ENCODE measurements at places on chromosomes 2 and 18. TPM values are rescaled to one million over a fixed set of nuclear protein-coding genes. Genes with fewer than 3 reads are reported as not detected.

Gene HTR2B
- polyA plus RNA-seq = 29.8 TPM

- no peak for DNase-seq
These were observed 165.2 kb downstream of the MREG start for GRCh38 chr2:215848146-215848545.

- no peak for DNase-seq
These were observed 94.8 kb downstream of the ZNF407 start for GRCh38 chr18:74692367-74693013.

DNA sequence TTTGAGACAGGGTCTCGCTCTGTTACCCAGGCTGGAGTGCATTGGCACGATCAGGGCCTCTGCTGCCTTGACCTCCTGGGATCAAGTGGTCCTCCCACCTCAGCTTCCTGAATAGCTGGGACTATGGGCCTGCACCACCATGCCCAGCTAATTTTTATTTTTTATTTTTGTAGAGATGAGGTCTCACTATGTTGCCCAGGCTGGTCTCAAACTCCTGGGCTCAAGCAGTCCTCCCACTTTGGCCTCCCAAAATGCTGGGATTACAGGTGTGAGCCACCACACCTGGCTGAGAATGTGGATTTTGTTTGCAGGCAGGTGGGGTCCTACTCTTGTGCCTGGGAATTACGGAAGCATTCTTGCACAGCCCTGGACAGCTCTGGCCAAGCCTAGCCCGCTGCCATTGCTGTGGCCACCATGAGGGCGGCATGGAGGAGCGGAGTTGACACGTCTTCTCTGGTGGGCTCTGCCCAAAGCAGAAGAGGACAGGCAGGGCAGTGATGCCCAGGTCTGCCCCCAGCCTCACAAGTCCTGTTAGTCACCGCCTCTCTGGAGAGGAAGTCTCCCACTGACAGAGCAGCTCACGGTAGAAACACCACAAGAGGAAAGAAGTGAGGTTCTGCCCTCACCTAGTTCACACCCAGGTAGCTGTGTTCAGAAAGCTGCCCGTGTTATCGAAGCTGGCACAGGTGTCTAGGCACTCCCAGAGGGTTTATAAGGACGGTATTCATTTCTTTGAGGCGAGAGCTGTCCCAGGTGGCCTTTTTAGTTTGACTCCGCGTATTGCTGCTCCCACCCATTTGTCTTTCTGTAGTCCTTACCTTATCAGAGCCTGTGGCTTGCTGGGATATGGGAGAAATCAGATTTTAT, 46.2 kb downstream of the ARMC9 start:
- DNase-seq = no peak

All from left renal pelvis (tissue), 4 donors.